CD4-positive, alpha-beta memory T cell (primary cell): ENCODE measurements at places on chromosomes 11 and 22.

- DNase-seq, result no peak
Measured at GRCh38 chr11:65781962-65782815, 1.4 kb upstream of the AP5B1 start.

- DNase-seq, result no peak
Measured at GRCh38 chr22:46471901-46472721, 65.3 kb downstream of the CELSR1 start.

DNA sequence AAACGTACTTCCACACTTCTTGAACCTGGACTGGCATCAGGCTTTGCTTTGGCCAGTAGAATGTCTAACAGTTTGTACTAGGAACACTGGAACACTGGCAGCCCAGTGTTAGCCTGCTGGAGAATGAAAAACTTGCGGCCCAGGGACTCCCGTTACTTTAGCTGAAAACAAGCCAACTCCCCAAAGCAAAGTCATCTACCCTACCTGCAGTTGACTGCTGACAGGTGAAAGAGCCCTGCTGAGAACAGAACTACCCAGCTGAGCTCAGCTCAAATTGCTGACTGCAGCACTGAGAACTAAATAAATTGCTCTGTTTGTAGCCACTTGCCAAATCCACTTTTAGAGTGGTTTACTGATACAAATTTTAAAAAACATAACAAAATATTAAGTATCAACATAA, 342.5 kb downstream of the LRRC4C start:
- DNase-seq, result peak; percentile 37

DNA sequence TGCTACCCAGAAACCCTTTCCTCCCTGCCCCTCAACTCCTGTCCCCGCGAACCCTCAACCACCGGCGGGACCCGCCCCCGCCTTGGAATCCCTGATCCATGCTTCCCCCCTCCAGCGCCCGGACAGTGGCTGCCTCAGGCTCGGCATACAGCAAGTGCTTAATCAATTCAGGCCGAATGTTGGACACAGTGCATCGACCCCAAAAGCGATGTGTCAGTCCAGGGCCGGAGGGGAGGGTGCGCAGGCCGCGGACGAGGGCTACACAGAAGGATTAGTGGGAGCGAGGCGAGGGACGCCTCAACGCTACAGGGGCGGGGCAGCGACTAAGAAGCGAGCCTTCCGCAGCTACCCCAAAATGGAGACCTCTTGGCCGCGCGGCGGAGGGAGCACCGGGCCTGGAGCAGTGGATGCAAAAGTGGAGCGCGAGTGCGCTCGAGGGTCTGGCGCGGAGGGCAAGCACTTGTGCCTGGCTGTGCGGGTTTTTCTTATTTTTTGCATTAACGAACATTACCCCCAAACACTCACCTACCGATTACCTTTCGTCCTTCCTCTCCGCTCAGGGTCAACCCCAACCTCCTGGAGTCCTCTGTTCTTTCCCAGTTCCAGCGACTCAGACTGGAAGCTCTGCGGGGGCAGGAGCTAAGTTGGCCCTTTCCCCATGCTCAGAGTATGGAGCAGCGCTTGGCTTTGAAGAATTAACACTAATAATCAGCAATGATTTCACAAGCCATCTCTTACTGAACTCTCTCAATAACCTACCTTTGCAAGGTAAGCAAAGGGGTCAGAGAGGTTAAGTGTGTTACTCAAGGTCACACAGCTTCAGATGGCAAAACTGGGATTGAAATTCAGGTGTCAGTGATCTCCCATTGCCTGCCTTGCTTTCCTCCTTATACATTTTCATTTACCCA, 30.0 kb upstream of the WNT11 start:
- no peak for DNase-seq

- DNase-seq, result no peak
Measured at GRCh38 chr22:46072981-46073682, 77.2 kb upstream of the PPARA start.

DNA sequence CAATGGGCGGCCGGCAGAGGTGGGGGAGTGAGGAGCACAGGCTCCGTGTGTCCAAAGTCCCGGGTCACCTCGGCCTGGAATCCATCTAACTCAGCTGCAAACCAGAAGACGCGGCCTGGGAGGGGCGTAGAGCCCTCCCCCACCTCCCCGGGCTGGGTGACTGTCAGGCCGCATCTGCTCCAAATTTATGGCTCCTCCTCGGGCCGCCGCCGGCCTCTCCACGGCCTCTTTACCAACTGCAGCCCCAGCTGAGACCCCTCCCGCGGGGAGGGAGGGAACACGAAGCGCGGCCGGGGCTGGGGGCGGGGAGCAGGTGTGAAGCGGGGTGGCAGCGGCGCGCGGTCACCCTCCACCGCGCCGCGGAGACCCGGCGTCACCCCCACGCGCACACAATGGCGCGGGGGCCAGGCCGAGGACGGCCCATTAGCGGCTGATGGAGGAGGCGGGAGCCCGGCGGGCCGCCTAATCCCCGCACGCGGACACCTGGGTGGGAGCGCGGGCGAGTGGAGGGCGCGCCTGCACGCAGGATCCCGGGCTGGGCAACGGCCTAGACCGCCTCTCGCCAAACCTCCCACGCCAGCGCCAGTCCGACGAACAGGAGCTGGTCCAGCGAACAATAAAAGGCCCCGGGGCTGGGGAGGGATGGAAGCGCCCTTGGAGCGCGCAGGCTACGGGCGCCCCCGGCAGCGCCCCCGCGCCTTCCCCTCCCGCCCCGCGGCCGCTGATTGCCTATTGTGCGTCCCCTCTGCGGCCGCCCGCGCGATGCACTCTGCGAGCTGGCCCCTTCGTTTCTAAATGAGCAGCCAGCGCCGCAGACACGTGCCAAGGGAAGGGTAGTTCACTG, 25.9 kb upstream of the ROBO3 start:
- DNase-seq, result no peak

DNA sequence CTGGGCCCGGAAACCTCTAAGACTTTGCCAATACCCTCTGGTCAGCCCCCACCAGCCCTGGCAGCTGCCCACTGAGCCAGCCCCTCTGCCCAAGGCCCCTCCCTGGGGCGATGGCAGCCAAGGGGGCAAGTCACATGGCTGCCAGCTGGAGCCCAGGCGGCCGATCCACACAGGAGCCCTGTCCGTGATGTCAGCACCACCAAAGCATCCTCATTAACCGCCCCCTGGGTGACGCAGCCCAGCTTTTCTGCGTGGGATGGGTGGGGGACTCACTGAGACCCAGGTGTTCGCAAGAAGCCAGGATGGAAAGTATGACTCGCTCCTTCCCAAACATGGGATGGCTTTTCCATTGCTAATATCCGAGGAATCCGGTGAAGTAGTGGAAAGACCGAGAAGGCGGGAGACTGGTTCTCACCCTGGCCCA, 46.6 kb upstream of the WNT7B start:
- DNase-seq, result no peak

DNA sequence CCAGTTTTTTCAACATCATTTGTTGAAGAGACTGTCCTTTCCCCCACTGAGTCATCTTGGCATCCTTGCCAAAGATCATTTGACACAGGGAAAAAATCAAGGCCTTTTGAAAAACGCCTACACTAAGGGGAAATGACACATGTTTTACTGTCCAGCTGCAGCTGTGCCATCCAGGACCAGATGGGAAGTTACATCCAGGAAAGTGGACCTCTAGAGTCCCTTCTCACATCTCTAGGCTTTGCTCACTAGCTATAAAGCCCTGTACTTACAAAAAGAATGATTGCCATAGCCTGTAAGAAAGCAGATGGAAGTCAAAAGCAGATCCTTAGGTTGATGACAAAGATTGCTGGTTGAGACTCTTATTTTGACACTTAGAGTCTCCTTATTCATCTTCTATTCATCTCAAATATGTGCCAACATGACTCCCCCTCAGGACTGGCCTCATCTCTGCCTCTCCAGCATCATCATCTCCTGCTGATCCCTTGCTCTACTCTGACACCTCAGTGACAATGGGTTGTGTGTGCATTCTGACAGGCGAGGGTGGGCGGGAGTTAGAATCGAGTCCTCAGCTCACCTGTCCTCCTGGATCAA, 22.8 kb downstream of the OSBP2 start:
- DNase-seq, result no peak

DNA sequence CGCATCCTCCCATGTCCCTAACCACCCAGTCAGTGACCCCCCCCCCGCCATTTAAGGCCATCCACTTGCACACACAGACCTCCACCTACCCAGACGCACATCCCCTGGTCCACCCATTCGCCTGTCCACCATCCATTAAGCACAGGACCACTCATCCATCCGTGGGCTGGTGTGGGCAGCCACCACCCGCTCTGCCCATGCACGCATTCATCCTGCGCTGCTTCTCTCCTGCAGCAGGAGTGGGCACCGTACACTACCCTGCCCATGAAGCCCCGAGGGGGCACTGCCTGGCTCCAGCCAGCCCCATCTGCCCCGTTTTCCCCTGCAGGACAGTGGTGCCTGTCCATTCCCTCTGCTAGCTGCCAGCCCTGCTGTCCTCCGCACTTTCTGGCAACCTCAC, 3.9 kb upstream of the SLC16A8 start:
- DNase-seq, result no peak

GRCh38 chr11:1226986-1227550, 4.2 kb downstream of the MUC5B start:
- no peak for DNase-seq

- DNase-seq, result no peak
Measured at GRCh38 chr11:37786214-37786755, 1188.2 kb upstream of the RAG2 start.

GRCh38 chr22:20408891-20409290, 14.9 kb downstream of the ZNF74 start:
- DNase-seq, result no peak

DNA sequence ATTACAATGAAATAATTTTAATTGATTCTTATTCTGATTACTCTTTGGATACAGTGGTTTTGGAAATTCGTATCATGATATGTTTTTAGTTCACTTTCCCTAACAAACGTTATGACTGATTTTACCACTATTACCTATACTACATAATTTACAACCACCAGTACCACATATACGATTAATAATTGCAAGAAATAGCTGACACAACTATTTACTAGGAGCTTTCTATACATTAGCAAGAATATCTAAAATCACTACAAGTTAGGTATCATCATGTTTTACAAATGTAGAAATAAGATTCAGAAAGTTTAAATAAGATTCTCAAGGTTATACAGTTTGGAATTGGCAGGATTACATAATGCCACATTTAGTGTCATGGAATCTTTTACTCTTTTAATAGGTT, 1401.1 kb upstream of the RAG2 start:
- no peak for DNase-seq

DNA sequence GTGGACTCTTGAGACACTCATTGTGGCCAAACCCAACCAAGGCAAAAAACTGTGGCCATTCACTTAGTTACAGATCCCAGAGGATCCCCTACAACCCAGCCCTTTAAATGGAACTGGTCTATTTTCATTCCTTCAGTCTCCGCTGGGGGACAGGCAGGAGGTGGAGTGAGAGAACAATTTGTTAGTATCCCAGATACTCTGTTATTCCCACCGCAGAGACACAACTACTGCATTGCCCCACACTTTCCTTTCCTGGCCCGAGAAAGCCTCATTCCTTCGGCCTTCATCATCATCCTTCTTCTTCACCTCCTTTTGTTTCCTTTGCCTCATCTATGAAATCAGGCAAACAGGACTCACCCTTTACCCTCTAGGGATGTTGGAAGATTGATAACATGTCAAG, 191.1 kb downstream of the NTM start:
- no peak for DNase-seq

DNA sequence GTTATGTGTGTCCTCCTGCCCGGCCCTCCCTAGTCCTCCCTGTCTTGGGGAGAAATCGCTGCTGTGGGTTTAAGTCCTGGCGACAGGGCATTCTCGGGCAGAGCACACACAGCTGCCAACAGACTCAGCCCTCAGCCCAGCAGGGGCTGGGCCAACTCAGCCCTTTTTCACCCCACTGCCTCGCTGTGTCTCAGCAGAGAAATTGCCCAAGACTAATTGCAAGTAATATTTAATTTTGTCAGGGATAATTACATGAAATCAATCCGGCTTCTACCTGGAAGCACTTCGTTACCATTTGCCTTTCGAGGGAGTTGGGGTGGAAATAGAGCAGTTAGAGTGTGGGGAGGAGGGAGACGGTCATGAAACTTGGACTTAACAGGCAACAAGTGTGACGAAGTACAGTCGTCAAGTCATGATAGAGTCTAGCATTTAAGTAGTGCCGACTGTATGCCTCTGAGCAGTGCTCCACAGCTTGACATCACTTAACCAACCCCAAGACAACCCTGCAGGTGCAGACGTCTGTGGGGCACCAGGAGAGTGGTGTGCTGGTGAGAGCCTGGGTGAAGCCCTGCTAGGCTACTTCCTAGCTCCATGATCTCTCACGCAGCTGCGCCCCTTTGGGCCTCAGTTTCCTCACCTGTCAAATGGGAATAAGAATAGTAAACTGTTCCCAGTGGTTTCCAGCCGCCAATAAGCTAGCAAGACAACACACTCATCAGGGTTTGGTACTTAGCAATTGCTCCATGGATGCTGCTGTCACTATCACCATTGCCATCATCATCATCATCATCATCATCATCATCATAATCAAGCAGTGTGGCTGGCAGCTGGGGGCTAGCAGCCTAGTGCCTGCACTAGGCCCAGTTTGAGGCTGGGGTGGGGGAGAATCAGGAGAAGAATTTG, 29.2 kb downstream of the MN1 start:
- no peak for DNase-seq

DNA sequence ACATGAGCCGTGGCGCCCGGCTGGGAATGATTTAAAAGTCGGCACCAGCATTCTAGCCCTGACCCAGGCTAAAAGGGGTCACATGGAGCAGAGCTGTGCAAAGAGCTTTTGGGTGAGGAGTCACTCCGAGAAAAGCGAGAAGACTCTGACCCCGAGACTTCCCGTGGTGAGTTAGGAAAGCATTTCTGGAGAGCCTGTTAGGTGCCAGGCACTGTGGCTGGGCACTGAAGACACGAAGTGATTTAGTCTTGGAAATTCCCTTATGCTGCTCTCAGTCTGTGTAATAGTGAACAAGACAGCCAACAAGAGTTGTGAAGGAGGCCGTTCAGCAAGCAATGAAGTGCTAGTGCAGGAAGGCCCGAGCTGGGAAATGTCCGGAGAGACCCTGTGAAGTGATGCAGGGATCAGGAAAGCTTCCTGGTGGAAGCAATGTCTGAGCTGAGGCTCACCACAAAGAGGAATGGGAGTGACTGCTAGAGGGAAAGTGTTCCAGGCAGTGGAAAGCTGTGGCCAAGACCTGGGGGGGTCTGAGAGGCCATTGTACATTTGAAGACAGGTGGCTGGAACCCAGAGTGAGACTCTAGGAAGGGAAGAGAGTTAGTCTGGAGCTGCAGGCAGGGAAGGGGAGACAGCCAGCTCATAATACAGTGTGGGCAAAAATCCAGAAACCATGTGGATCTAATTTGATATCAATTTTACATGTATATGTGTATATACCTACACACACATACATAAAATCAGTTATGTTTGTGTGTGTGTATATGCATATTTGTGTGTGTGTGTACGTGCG, 31.6 kb downstream of the MARK2 start:
- DNase-seq, result no peak

GRCh38 chr11:69941546-69942332, 122.5 kb upstream of the FGF3 start:
- DNase-seq, result no peak

DNA sequence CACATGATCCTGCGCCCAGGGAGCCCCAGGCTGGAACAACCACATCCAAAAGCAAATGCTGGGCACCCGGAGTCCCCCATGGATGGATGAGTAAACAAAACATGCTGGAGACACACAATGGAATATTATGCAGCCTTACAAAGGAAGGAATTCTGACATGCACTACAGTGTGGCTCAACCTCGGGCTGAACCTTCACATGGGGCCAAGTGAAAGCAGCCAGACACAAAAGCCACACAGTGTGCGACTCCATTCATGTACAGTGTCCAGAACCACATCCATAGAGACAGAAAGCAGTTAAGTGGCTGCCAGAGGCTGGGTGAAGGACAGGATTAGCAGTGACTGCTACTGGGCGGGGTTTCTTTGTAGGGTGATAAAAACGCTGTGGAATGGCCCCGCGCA, 10.1 kb downstream of the POLR3H start:
- no peak for DNase-seq

- no peak for DNase-seq
Measured at GRCh38 chr11:66126064-66126463, 56.0 kb downstream of the PACS1 start.
